ENCODE measurements at places on chromosomes 11 and 22.

DNA sequence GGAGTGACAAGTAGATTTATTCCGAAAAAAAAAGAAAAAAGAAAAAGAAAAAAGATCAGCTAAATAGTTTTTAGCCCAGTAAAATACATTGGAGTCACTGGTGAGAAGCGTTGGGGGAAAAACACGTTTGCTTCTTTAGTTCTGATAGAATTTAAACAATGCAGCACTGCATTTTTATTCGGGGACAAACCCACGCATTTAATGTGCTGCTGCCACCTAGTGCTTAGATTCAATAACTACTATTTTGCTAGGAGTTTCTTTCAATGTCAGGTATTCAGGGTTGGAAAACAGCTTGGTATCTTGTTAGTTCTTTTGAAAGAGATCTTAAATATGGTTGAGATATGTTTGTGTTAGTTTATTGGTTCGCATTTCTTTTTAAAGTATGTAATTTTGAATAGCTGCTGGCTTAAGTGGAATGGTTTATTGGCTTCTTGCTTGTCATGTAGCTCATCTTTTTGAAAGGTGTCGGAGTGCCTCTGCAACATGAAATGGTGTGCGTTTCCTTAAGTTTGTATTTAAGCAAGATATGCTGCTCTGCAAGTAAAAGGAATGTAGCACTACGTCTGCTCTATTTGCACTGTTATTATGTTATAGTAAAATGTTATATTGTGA lies 41.9 kb downstream of the SVIP start:
- DNase-seq, result peak; percentile 13

GRCh38 chr11:76388408-76388807 lies 7.3 kb downstream of the GVQW3 start:
- DNase-seq, result no peak

- no peak for DNase-seq
Observed at GRCh38 chr22:24201681-24202614, 20.7 kb downstream of the SUSD2 start.

DNA sequence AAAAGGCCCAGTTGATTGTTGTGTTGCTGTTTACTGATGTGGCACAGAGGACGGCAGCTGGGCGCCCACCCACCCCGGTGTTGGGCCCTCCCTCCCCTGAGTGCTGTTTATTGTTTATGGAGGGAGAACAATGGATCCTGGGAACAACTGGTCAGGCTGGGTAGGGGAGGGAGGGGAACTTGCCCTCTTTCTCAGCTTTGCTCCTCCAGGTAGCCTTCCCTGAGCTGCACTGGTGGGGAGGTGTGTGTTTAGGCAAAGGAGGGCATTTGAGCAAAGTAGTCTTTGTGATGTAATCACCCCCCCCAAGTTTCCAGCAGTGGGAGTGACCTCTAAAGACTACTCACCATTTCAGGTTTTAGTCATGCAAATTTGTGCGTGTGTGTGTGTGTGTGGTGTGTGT lies 1035.3 kb downstream of the NTM start:
- DNase-seq, result no peak

DNA sequence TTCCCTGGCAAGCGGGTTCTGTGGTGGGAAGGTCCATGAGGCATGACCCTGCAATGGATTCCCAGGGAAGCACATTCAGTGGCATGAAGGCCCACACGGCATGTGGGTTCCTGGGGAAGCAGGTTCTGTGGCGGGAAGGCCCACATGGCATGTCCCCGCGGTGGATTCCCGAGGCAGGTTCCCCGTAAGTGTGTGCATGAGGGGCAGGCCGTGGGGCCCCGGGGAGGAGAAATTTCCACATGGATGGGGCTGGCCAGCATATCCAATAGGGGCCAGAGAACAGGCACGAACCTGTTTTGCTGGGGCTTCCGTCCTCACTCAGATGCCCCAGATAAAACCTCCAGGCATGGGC lies 83.7 kb downstream of the PHF21B start:
- DNase-seq, result no peak

GRCh38 chr22:30348809-30349208 lies 7.9 kb downstream of the SF3A1 start:
- DNase-seq, result no peak

DNA sequence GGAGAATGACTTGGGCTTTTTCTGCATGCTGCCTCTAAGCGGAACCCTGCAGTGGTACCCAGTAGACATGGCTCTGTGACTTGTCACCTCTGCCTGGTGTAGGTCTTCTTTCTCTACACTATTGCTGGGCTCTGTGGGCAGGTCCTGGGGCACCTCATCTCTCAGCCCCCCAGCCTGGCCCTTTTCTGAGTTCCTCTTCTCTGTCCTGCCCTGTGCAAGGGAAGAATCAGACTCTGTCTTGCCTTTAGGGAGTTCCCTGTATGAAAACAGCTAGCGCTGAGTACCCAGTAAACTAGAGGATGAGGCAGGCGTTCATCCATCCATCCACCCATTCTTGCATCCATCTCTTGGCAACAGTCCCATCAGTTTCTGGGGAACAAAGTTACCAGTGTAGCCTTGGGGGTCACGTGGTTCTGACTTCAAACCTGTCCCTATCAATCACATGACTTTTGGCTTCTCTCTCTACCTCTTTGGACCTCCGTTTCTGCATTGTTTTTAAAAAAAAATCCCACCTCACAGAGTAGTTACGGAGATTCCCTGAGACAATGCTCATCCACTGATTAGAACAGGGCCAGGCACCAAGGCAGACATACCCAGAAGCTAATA lies 86.4 kb upstream of the WNT11 start:
- no peak for DNase-seq

DNA sequence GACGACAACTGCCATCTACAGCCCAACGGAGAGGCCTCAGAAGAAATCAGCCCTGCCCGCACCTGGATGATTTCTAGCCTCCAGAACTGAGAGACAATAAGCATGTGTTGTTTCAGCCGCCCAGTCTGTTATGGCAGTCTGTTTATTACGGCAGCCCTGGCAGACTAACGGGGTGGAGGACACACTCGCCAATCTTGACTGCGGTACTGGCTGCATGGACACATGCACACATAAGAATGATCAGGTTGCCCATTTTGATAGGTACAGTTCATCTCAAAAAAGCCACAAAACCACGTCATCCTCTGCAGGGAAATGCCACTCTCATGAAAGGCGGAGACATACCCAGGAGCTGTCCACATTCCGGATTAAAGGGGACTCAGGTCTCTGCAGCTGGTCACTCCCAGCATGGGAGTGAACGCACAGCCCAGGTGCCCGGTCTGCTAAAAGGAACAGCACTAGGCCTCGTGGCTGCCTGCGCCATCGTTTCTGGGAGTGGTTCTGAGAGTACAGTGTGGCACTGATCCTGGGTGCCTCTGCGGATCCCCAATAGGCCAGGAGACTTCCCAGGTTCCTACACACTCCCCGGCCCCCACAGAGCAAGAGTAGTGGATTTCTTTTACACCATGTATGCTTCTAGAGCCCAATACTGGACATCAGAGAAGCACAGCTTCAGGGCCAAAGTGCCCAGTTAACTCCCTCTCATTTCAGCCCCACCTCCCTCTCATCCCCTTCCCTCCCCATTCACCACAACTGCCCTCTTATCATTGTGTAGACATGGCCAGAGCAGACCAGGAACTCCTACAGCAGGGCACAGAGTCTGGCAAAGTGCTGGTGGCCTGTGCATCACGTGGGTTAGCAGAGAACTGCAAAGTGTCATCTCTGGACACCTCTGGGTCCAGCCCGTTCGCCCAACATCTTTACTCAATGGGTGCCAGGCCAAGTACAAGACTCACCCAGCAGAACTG lies 11.7 kb upstream of the COMT start:
- DNase-seq, result no peak

DNA sequence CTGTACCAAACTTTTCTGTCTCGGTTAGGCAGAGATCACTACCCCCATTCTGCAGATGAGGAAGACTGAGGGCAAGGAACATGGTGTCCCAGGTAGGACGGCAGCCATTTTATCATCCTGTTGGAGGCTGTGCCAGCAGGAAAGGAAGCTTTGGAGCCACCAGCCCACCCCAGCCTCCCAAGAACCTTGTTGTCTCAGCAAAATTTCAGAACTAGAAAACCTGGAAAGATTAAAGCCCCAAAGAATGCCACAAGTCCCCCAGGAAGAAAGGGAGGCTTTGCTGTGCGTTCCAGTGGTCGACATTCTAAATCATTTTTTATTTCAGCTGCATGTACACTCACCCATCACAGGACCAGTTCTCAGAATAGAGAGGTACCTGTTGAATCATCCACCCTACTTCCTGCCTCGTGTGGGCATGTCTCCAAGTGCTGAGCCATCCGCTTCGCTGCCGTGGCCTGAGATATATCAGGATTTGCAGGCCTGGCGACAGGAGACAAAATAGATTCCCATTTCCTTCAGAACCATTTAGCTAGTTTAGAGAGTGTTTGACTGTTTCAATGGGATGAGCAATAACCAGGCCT lies 13.0 kb upstream of the EIF3D start:
- DNase-seq, result no peak

- peak; percentile 65 for DNase-seq
Observed at GRCh38 chr11:9015677-9016076, 11.9 kb upstream of the NRIP3 start.

- DNase-seq, result peak; percentile 94
Observed at GRCh38 chr11:64339754-64340408, at the start of gene CCDC88B. CCDC88B (plus strand) TSS chr11:64340204; CDS start chr11:64340267, 63 bp downstream.

GRCh38 chr11:66937193-66937733 lies 20.9 kb downstream of the PC start:
- no peak for DNase-seq
